Thoracic aorta (tissue), 2 donors: ENCODE measurements at places on chromosomes 12 and 14. TPM values are rescaled to one million over a fixed set of nuclear protein-coding genes. Genes with fewer than 3 reads are reported as not detected.

GRCh38 chr12:123388177-123388950 lies 4.4 kb downstream of the KMT5A start:
- H3K4me3 ChIP-seq, result peak overlapping the region; percentile 73
- H3K36me3 ChIP-seq, result peaks cover 22% of the 10 kb centered on the region
- H3K27me3 ChIP-seq, result no peaks in the 10 kb centered on the region
- DNase-seq, result peak; percentile 40

DNA sequence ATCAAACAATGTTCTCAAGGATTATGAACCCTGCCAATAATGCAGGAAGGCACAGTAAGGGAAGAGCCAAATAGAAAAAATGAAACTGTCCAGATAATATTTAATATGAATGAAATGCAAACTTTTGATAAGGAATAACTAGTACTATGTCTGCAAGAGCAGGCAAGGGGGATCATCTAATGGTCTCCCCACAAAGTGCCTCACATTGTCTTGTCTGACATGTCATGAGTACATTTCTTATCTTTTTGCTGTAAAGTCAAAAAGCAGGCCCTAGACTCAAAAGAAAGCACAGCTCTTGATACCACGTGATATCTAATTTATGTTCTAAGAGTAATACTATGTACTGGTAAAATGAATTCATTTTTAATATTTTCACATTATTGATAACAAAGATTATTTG lies 43.9 kb upstream of the GTF2A1 start:
- no peak overlapping the region for H3K4me3 ChIP-seq
- DNase-seq, result no peak
- no peaks in the 10 kb centered on the region for H3K4me1 ChIP-seq

GRCh38 chr12:120737557-120738251 lies 12.1 kb downstream of the ACADS start:
- H3K27me3 ChIP-seq, result no peaks in the 10 kb centered on the region
- no peak overlapping the region for H3K4me3 ChIP-seq
- no peaks in the 10 kb centered on the region for H3K4me1 ChIP-seq
- no peaks in the 10 kb centered on the region for H3K36me3 ChIP-seq
- no peak for DNase-seq
- no peak overlapping the region for H3K27ac ChIP-seq

GRCh38 chr14:73370561-73370960 lies 87.8 kb downstream of the NUMB start:
- no peaks in the 10 kb centered on the region for H3K4me1 ChIP-seq
- no peak overlapping the region for H3K4me3 ChIP-seq
- no peak for DNase-seq
- no peaks in the 10 kb centered on the region for H3K36me3 ChIP-seq
- H3K27me3 ChIP-seq, result no peaks in the 10 kb centered on the region

DNA sequence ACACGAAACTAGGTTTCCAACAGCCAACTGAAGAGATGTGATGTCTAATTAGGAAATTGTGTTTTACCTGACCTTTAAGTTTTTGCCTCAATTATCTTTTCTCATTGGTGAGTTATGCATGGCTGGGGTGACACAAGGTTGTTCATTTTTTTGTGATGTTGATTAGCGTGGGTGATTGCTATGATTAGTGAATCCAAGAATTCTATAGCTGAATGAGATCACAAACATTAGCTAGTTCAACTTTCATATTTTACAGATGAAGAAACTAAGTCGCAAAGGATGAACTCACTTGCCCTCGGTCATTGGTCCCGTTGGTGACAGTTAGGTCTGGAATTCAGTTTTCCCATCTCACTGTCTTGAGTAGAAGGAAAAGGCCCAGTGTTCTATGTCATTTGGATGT lies 32.6 kb upstream of the LMNTD1 start:
- no peaks in the 10 kb centered on the region for H3K27me3 ChIP-seq
- H3K4me1 ChIP-seq, result no peaks in the 10 kb centered on the region
- H3K4me3 ChIP-seq, result no peak overlapping the region
- no peaks in the 10 kb centered on the region for H3K36me3 ChIP-seq

- H3K4me3 ChIP-seq, result no peak overlapping the region
- no peak overlapping the region for H3K27ac ChIP-seq
- H3K27me3 ChIP-seq, result no peaks in the 10 kb centered on the region
- H3K4me1 ChIP-seq, result no peaks in the 10 kb centered on the region
These were observed 88.8 kb downstream of the ATF7IP start for GRCh38 chr12:14454098-14454907.

DNA sequence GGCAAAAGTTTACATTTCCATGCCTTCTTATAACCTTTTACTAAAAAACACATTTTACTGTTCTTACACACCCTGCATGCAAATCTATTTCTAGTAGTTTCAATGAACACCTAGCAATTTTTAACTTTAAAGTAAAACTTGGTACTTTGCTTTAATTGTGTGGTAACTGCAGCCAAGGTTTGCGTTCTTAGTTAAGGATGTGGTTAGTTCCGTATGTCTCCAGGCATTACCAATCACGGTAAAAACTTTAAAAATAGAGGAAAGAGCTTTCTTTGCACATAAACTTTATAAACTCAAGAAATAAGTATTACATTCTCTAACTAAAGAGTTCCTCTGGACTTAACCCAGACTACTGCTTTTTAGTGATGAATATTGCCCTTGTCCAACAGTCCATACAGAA lies 795.2 kb downstream of the SLC16A7 start:
- H3K4me3 ChIP-seq, result no peak overlapping the region
- DNase-seq, result no peak
- H3K4me1 ChIP-seq, result no peaks in the 10 kb centered on the region
- H3K27me3 ChIP-seq, result no peaks in the 10 kb centered on the region
- no peak overlapping the region for H3K27ac ChIP-seq

GRCh38 chr12:68242777-68243176 lies 10.6 kb downstream of the IL22 start:
- H3K27me3 ChIP-seq, result no peaks in the 10 kb centered on the region
- H3K27ac ChIP-seq, result no peak overlapping the region
- no peak for DNase-seq

DNA sequence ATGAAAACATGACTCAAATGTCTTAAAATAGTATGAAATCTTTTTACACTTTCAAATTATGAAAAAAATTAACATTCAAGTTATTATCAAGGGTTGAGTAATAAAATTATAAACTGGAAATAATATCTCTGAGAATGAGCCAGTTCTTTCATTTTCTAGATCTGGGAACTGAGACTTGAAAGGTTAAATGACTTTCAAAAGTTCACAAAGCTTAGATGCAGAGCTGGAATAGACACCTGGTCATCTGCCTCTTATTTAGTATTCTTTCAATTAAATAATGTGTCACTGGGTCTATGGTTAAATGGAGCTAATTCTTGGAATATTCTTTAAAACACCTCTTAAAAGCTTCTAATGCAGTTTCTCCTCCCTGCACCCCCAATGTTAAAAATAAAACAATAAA lies 86.6 kb downstream of the CDK17 start:
- no peak overlapping the region for H3K27ac ChIP-seq
- DNase-seq, result no peak
- H3K36me3 ChIP-seq, result no peaks in the 10 kb centered on the region
- H3K4me3 ChIP-seq, result no peak overlapping the region
- no peaks in the 10 kb centered on the region for H3K27me3 ChIP-seq

- no peaks in the 10 kb centered on the region for H3K4me1 ChIP-seq
- no peak overlapping the region for H3K4me3 ChIP-seq
- no peaks in the 10 kb centered on the region for H3K36me3 ChIP-seq
These were observed 68.9 kb downstream of the DNAI7 start for GRCh38 chr12:25126101-25126500.

- H3K4me3 ChIP-seq, result no peak overlapping the region
- no peak overlapping the region for H3K27ac ChIP-seq
- peaks cover 15% of the 10 kb centered on the region for H3K4me1 ChIP-seq
- no peak for DNase-seq
These were observed 127.2 kb downstream of the OTOGL start for GRCh38 chr12:80226576-80226975.

DNA sequence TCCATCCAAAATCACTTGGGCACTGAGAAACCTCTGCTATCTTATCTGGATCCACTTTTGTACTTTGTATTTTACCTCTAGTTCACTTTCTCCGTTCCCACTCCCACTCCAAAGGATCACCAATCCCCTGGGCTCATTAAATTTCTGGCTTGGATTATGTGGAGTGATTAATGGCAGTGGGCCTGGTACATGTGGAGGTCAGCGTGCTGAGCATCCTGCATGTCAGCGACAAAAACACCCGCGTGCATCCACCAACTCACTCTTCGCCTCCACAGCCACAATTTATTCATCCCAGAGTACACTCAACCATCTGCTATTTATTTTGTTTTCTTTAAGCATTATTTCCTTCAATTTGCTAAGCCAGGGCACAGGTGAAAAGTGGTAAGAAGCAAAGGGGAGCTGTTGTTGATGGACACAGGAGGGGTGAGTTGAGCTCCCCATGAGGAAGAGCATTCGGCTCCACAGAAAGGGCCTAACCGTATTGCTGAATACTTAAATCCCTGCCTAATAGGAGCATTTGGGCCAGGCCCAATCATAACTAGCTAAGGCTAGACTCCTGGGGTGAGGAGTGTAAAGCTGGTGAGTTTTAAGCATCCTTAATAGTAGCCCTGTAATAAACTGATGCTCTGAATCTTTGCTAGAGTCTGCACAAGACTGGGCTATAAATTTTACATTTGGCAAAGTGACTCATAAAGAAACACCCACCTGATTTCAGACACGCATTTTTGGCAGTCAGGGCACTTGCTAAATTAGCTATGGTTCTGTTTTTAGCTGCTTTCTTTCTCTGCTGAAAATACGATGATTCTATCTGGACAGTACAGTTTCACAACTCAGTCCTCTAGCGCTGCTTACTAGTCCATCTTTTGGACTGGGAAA lies 137.8 kb downstream of the SLC25A21 start:
- H3K4me1 ChIP-seq, result peaks cover 24% of the 10 kb centered on the region
- peak overlapping the region; percentile 77 for H3K27ac ChIP-seq
- H3K4me3 ChIP-seq, result peak overlapping the region; percentile 37

DNA sequence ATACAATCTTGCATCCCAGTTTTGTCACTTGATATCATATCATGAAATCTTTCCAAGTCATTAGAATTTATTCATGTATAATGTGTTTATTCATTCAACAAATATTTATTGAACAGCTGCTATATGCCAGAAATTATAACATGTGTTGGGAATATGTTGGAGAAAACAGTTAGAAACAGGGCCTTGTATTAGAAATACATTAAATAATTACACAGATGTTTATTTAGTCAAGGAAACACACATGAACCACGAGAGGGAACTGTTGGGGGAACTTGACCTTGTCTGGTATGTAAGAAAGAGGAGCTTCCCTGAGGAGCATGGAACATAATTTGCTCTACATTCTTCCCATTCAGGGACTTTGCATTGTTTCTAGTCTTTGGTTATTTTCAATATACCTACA lies 191.7 kb upstream of the FRMD6 start:
- no peak overlapping the region for H3K27ac ChIP-seq
- H3K4me1 ChIP-seq, result no peaks in the 10 kb centered on the region
- H3K4me3 ChIP-seq, result no peak overlapping the region
- no peaks in the 10 kb centered on the region for H3K27me3 ChIP-seq

GRCh38 chr14:59377991-59378601 lies 87.1 kb downstream of the GPR135 start:
- peaks cover 8% of the 10 kb centered on the region for H3K4me1 ChIP-seq
- H3K27me3 ChIP-seq, result no peaks in the 10 kb centered on the region
- H3K4me3 ChIP-seq, result no peak overlapping the region
- no peaks in the 10 kb centered on the region for H3K36me3 ChIP-seq
- H3K27ac ChIP-seq, result no peak overlapping the region

DNA sequence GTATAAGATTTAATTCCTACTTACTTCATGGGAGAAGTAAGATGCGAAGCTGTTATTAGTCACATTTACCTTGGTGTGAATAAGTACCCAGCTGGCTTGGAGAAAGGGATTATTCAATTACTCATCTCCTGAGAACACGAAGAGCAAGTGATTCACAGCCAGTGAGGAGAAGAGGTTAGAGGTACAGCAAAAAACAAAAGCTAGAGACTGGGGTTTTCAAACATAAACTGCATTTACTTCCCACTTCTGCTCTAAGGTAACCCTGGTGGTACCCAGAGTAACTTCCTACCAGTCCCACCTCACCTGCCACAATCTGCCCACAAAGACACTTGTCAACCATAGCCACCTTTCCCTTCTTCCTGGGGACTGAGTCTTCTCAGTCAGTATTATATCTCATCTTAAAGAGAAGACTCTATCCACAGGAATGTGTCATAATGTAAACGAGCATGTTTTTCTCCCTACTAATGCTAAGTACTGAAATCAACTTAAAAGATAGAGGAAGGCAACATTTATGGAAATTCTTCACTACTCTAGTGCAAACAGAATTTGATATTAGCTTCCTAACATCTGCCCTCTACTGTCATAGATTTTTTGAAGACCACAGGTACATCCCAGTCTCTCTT lies 6.0 kb upstream of the IL22 start:
- H3K4me1 ChIP-seq, result no peaks in the 10 kb centered on the region
- DNase-seq, result no peak
- H3K27ac ChIP-seq, result no peak overlapping the region
- H3K4me3 ChIP-seq, result no peak overlapping the region

- H3K27ac ChIP-seq, result no peak overlapping the region
- no peak for DNase-seq
These were observed 18.1 kb downstream of the PRICKLE1 start for GRCh38 chr12:42571327-42572009.

- H3K27ac ChIP-seq, result peak overlapping the region; percentile 34
- peaks cover 16% of the 10 kb centered on the region for H3K4me1 ChIP-seq
- H3K4me3 ChIP-seq, result no peak overlapping the region
- DNase-seq, result no peak
These were observed 54.9 kb downstream of the SLC16A7 start for GRCh38 chr12:59650588-59651228.

DNA sequence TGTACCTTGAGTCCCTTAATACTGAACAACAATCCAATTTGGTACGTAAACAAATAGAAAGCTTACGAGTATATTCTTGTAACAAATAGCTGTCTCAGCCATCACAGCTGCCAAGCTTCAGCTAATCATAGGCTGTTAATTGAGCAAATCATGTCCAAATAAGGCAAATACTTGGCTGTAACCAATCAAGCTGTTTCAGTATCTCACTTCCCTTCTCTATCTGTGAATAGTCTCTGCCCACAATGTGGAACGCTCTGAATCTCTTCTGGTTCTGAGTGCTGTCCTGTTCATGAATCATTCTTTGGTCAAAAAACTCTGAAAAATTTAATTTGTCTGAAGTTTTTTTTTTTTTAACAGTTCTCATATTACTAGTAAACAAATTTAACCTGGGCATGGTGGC lies 5.8 kb upstream of the NEMF start:
- no peaks in the 10 kb centered on the region for H3K36me3 ChIP-seq
- no peak for DNase-seq
- H3K27ac ChIP-seq, result no peak overlapping the region
- H3K27me3 ChIP-seq, result no peaks in the 10 kb centered on the region

- DNase-seq, result no peak
- no peaks in the 10 kb centered on the region for H3K4me1 ChIP-seq
- no peak overlapping the region for H3K27ac ChIP-seq
- H3K27me3 ChIP-seq, result no peaks in the 10 kb centered on the region
- H3K4me3 ChIP-seq, result no peak overlapping the region
These were observed 19.1 kb upstream of the ACVR1B start for GRCh38 chr12:51932218-51933076.

GRCh38 chr12:43835656-43836474 lies at the start of gene TMEM117:
Gene TMEM117 (plus strand): TSS chr12:43836081.
- H3K4me3 ChIP-seq, result peak within 1 kb of the TSS; percentile 90
- no peaks in the 10 kb centered on the region for H3K27me3 ChIP-seq
- peak within 1 kb of the TSS; percentile 98 for H3K27ac ChIP-seq
- no peaks in the 10 kb centered on the region for H3K36me3 ChIP-seq

The FAM222A gene
- total RNA-seq, result 0.68 TPM

The KLRK1 gene
- total RNA-seq, result 4.5 TPM

The FBLN5 gene
- 824 TPM for total RNA-seq

The CD4 gene
- total RNA-seq, result 25.0 TPM

The LGR5 gene
- total RNA-seq, result 1.8 TPM
